ENCODE measurements at places on chromosomes 3 and 15.

- peak; percentile 79 for DNase-seq
Observed at GRCh38 chr3:183845608-183846288, 20.4 kb upstream of the MAP6D1 start.

DNA sequence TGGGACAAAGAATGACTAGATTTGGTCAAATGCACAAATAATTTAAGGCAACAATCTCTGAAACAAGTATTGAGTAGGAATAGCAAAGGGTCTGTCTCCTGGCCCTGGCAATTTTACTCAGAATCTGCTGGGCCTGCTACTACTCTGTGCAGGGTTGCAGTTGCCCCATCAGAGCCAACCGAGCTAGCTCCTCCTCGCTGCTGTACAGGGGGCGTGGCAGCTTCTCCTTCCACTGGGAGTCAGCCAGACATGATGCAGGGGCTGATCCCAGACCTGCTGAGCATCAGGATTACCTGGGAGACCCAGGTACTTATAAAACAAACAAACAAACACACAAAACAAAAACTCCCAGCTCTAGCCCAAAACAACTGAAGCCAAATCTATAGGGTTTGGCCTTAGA, 30.5 kb upstream of the PXYLP1 start:
- no peak for DNase-seq

GRCh38 chr3:187739561-187740332, 5.5 kb downstream of the BCL6 start:
- DNase-seq, result peak; percentile 87

DNA sequence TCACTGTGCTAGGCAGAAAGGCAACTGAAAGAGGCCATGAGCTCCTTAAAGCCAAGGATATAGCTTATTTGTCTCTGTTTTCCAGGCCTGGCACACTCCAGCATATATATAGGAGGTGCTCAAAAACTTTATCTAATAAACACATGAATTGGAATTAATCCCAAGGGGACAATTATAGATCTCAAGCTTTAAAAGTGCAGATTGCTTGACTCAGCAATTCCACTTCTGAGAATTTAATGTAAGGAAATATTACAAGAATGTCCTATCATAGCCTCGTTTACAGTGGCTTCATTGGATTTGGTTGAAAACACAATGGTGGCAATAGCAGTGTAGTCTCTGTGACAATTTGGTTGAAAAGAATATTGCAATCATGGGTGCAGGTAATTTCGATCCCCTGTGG, 267.3 kb downstream of the SHQ1 start:
- no peak for DNase-seq

GRCh38 chr15:63059573-63060216, 17.1 kb downstream of the TPM1 start:
- no peak for DNase-seq

DNA sequence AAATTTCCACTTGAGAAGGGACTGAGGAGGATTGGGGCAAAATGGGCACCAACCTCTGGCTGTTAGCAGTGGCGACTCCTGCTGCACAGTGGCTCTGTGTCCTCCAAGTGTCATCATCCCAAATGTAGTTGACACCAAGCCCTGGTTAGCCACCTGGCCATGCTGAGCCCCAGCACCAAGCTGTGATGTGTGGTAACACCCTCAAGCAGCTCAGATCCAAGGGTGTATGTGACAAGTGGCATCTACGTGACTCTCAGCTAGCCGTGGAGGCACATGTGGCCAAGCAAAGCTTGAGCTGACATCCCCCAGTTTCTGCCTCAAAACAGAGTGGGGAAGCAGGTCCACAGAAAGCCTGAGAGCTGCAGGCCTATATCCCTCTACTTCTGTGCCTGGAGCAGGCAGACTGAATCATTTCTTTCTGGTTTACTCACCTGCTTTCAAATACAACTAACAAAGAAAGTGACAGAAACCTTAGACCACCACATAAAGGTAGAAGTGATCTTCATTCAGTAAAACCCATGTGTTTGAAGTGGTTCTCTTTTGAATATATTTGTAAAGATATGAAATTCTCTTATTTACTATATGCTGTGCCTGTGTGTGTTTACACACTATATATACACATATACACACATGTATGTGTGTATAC, 40.0 kb downstream of the FOXP1 start:
- DNase-seq, result no peak

GRCh38 chr15:40902605-40903561, 8.6 kb downstream of the VPS18 start:
- no peak for DNase-seq

DNA sequence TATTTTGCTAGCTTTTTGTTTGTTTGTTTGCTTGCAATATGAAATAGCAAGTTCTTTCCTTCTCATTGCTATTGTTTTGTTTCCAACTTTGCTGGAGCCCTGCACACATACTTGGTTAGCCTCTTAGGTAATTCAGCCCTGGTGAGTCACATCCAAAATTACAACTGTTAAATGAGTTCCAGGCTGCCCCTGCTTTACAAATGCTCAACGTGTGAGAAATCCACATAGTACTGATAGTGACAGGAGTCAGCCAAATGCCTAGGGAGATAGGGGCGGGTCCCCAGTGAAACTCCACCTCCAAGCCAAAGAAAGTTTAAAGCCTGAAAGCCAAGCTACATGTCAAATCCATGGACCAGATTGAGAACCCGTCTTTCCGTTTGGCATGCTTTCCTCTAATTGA, 81.3 kb upstream of the RNF7 start:
- DNase-seq, result peak; percentile 16

GRCh38 chr15:85000937-85001336, 19.3 kb downstream of the PDE8A start:
- DNase-seq, result no peak

Data from ELR (cell line).